ENCODE measurements at places on chromosomes 1 and 21. TPM values are rescaled to one million over a fixed set of nuclear protein-coding genes. Genes with fewer than 3 reads are reported as not detected.

DNA sequence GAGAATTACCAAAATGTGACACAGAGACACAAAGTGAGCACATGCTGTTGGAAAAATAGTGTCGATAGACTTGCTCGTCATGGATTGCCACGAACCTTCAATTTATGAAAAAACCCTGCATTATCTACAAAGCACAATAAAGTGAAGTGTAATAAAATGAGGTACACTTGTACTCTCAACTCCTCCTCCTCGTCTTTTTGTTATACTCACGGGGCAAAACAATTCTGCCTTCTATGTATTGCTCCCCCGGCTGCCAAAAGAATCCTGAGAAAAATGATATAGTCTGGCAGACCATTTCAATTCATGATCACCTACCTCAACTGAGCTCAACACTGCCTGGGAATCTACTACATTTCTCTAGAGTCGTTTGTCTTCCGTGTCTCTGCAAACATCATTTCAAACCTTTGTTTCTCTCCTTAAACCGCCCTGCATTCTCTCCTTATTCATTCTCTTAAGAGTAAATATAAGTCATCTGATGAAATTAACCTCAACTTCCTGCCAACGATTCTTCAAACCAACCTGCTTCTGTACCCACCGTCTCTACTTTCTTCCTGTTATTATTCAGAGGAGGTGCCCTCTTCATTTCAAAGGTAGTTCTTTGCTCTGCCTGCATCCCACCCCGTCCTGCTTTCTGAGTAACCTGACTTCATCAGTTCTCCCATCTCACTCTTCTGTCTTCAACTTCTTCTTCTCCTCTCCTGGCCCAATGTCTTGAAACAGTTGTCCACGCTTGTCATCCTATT is 12.9 kb upstream of the IL19 start:
- no peak for DNase-seq

DNA sequence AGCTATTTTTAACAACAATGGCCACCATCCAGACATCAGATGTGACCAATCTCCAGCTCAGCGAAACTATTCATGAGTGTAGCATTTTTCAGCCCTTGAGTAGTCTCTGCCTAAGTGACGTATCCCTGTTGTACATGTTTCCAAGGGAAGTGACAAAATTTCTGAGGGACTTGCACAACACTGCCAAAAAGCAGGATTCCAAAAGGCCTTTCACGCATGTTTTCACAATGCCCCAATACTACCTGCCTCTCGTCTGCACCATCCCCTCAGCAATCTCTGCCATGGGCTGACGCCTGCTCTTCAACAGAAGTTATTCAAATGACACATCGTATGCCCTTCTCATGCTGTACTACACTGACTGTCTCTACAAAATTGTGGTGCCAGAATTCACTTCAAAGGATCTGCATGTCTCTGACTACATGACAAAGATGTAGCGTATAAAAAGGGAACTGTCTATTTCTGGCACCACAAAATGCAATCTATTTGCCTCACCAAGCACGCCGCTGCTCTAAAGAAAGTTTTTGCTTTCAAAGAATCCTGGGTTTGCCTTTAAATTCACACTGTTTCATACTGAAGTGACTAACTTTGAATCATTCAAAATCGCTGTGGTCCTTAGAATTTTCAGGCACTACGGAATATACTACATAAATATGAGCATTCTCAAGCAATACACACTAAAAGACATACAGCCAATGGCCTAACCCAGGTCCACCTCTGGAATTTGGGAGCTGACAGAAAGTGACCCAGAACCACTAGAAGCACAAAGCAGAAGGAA is 32.9 kb downstream of the JAK1 start:
- DNase-seq: peak; percentile 48

DNA sequence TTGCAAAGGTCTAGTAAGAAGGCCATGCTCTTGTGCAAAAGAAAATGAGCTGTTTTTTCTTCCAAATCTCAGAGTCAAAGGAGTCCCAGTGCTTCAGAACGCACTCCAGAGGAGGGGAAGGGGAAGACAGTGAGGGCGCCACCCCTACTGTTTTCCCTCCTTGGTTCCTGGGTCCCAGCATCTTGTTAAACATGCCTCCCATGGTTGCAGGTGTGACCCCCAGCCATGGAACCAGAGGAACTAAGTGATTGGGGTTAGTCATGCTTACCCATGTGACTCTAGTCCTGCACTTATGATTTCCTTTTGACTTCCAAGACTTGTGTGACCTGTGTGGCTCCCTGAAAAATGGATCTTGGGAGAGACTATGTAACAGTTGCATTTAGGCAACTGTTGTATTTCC is 6.1 kb upstream of the AKR7A3 start:
- no peak for DNase-seq

- no peak for DNase-seq
Measured at GRCh38 chr21:15009837-15010363, 54.9 kb downstream of the NRIP1 start.

Gene TNFSF4
- 2.7 TPM for total RNA-seq

Gene PDC
- total RNA-seq: not detected

All from Daoy (cell line).